ENCODE measurements at places on chromosomes 11 and 22.

GRCh38 chr11:34869425-34869824 is 46.8 kb downstream of the APIP start:
- DNase-seq, result no peak

GRCh38 chr22:38715176-38715764 is 9.5 kb downstream of the GTPBP1 start:
- no peak for DNase-seq

GRCh38 chr11:61347916-61348461 is 13.7 kb downstream of the CYB561A3 start:
- no peak for DNase-seq

- DNase-seq, result no peak
These were observed 505 bp downstream of the NUDT22 start for GRCh38 chr11:64226507-64227051.

GRCh38 chr11:113577356-113578032 is 102.3 kb upstream of the DRD2 start:
- no peak for DNase-seq
